HCEC 1CT (cell line): ENCODE measurements at places on chromosomes 11 and 22.

- DNase-seq = no peak
Observed at GRCh38 chr22:45629469-45630089, 42.1 kb upstream of the ATXN10 start.

GRCh38 chr11:106524436-106524835 lies 447.0 kb downstream of the AASDHPPT start:
- DNase-seq = no peak

GRCh38 chr11:76141901-76142588 lies 64.3 kb downstream of the WNT11 start:
- no peak for DNase-seq

DNA sequence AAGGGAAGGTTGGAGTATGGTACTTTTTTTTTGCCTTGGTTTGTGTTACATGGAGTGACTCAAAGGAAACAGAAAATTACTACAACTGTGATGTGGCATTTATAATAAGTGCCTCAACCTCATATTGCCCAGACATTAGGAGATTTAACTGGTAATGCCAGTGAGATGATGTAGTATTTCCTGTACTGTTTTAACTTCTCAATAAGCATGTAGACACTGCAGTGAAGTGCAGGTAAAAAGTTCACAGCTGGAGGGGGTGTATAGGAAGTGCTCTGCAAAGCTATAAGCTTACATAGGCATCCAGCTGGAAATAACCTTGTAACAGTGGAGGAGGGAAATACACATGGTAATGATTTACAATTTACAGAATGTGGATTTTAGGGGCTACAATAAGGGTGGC lies 138.2 kb upstream of the MTMR2 start:
- DNase-seq = peak; percentile 25

DNA sequence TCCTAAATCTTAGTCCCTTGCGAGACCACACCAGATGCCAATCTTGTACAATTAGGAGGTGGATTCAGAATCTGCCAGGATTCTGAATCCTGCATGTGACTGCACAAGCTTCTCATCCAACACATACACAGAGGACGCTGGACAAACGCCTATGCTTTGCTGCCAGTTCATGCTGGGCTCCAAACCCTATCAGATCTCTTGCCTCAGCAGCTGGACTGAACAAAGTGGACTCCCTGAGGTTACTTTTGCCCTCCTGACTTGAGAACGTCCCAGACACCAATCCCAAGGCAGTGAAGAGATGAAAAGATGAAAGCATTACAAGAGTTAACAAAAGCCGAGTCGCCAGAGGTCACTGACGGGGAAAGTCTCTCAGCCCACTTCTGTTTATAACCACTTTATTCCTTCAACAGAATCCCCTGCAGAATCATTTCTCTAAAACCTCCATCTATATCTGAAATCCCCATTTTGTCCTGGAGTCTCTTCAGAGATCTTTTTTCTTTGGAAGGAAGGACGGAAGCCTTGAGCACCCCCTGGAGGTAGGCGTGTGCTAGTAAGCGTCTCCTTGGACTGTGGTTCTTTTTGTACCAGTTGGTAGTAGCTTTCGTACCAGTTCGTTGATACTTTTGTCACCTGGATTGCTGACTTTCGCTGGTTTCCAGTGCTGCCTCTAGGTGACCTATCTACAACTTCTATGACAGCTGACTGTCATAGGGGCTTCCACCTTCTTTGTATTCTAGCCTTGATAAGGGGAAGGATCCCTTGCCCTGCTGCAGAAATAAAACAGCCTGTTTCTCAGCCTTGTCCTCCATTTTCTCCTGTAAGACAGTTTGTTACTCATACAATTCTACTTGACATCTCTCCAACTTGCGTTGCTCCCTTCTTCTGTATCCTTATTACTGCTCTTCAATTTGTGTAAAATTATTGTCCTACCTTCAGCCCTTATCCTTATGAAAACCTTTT lies 26.1 kb upstream of the EED start:
- DNase-seq = peak; percentile 72

DNA sequence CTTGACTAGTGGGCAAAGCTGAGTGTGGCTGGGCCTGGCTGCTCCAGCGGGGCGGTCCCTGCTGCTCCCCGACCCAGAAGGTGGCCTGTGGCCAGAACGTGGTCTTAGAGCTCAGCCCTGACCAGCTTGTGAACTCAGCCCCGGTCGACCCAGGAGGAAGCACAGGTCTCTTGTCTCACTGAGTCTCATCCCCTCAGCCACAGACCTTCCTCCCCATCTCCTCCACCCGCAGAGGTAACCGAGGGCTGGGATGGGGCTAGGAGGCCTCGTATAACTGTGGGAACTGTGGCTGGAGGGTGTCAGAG lies 546.2 kb upstream of the B3GAT1 start:
- DNase-seq = no peak

DNA sequence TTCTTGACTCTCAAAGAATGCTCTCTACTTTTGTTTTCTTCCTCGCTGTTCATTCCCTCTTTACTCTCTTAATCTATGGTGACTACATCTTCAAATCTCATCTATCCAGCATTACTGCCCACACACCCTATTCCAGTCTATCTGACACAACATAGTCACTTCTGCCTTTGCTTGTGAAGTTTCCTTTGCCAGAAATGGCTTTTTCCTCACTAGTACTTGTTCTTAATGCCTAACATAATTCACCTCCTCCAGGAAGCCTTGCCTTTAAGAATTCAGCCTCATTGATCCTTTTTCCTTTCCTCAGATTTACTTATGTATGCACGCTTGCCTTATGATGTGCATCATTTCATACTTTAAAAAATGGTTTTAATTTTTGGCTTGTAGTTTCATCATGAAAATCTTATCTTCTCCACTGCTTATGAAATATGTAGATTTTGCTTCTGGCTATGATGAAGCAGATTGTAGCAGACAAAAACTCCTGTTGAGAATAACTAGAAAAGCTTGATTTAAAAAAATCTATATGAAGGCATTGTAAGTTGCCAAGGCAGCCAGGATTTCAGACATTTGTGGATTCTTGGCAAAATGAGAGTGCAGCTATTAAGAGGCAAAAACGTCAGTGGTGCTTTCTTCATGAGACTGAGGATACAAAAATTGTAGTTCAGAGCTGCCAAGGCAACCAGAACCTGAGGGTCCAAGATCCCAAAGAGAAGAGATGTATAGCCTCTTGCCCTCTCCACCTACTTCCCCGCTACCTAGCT lies 31.8 kb downstream of the RNF169 start:
- no peak for DNase-seq

- no peak for DNase-seq
Observed at GRCh38 chr11:117411736-117412135, 84.1 kb downstream of the CEP164 start.

DNA sequence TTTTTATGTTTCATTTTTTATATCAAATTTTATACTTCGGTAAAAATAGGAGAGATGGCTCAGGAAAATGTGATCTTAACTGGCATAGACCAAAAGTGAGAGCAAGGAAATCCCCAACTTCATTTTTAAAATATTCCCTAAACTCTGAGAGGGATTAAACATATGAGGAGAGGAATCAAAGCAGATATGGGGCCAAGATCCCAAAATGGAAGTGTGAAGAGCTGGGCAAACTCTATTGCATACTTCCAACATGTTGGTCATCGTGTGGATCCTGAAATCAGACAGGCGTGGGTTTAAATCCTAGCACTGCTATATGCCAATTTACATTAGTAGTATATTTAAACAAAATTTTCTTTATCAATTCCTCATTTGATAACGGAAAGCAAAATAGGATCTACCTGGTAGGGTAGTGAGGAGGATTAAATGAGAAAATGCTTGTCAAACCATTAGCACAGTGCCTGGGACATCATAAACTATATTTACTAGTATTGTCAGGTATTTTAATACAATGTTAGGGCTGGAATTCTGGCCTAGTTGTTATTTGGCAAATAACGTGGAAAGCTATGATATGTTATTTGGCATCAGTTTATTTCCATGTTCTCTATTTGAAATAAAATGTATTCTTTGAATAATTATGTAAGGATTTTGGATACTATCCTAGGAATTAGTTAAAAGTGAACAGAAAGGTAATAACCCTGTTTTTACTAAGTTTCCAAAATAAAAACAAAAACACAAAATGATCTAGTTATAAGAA lies 392.8 kb upstream of the CCDC90B start:
- no peak for DNase-seq
